Urinary bladder (tissue), 4 donors: ENCODE measurements at places on chromosomes 6 and 20. TPM values are rescaled to one million over a fixed set of nuclear protein-coding genes. Genes with fewer than 3 reads are reported as not detected.

The MOG gene
- not detected for polyA plus RNA-seq

The CST4 gene
- not detected for polyA plus RNA-seq

The PPDPF gene
- 545 TPM for polyA plus RNA-seq

DNA sequence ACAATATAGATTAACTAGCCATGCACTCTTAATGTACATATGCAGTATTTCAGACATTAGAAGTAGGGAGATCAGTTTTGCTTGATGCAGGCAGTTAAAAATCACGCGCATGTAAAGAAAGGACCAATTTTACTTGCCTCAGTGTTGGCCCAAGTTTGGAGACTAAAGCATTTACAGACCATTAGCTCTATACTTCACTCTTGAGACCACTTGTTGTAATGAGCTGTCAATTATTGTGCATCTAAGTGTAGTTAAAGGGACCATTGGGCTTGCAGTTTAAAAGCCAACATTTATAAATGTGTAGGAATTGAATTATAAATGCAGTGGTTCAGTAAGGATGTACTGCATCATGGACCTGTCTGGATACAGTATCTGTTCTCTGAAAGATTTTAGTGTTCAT is 53.7 kb downstream of the PLCB4 start:
- DNase-seq: no peak

DNA sequence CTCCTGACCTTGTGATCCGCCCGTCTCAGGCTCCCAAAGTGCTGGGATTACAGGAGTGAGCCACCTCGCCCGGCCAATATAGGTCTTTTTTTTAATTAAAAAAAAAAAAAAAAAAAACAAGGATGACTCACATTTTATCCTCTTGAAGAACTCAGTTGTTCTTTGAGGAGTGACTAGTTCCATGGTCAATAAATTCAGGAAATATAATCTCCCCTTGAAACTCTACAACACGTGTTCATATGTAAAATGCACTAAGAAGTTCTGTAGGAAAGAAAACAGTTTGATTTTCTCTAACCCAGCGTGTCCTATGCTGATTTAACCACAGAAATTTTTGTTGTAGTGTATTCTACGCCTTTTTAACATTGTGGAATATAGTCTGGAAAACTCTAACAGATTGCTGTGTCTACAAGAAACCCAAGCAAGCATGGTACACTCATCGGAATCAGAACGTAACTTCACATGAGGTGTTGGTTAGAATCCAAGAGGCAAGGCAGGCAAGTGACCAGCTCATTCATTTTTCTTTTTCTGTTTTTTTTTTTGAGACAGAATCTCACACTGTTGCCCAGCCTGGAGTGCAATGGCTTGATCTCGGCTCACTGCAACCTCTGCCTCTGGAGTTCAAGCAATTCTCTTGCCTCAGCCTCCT is 79.0 kb upstream of the ZNF217 start:
- no peak for DNase-seq

DNA sequence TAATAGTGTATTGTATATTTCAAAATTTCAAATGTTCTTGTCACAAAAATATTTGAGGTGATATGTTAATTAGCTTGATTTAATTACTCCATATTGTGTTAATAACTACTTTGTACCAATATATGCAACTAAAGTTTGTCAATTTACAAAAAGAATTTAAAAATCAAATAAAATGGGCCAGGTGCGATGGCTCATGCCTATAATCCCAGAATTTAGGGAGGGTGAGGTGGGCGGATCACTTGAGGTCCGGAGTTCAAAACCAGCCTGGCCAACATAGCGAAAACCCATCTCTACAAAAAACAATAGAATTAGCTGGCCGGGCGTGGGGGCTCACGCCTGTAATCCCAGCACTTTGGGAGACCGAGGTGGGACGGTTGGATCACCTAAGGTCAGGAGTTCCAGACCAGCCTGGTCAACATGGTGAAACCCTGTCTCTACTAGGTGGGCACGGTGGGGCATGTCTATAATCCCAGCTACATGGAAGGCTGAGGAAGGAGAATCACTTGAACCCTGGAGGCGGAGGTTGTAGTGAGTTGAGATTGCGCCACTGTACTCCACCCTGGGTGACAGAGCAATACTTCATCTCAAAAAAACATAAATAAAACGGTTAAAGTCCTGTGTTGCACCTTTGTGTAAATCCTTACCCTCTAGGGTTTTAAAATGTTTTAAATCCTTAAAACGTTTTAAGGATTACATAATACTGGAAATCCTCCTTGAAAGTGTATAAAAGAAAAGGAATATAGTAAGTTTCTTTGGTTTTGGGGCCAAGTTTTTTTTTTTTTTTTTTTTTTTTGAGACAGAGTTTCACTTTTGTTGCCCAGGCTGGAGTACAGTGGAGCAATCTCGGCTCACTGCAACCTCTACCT is 4.0 kb downstream of the HSPA1B start:
- no peak for DNase-seq
